ENCODE measurements at places on chromosomes 12 and 14. TPM values are rescaled to one million over a fixed set of nuclear protein-coding genes. Genes with fewer than 3 reads are reported as not detected.

- no peak for DNase-seq
Measured at GRCh38 chr12:132657004-132657727, 30.0 kb downstream of the POLE start.

GRCh38 chr14:95185033-95185766 is 27.9 kb upstream of the DICER1 start:
- DNase-seq: peak; percentile 83

GRCh38 chr12:121003650-121004049 is 12.6 kb downstream of the C12orf43 start:
- peak; percentile 13 for DNase-seq

DNA sequence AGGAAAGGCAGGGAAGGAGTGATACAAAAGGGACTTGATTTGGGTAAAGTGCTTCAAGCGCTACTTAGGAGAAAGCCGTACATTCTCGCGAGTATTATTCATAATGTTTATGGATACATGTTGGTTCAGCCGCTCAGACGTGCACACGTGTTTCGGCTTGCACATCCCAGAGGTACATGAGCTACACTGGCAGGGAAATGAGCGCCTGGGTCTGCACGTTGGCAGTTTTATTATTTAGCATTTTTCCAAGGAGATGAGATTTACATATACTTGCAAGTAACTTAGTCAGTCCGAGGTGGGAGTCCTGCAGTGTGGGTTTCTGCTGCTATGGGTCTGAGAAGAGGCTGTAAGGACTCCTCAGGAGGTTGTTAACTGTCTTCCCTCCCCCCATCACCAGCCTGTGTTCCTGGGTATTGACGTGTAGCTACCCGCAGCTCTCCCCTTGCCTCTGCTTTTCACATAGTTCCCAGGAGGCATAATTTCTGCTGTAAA is 1.5 kb downstream of the PRKCH start:
- no peak for DNase-seq

The FGF23 gene
- total RNA-seq: not detected

The ZFP36L1 gene
- 39.3 TPM for total RNA-seq

DNA sequence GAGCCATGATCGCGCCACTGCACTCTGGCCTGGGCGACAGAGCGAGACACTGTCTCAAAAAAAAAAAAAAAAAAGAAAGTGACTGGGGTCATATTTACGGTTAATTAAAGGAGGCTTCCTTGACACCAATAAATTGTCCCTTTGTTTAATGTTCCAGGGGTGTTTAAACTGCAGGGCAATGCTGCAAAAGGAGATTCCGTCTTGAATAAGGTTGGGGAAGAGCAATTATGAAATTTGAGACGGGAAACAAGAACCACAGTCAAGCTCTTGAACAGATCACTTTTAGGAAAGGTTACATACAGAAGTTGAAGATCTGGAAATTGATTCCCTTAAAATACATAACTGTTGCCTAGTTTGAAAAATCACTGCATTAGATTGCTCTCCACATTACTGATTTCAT is 292.9 kb downstream of the DAD1 start:
- no peak for DNase-seq

The TAS2R31 gene
- 5.1 TPM for total RNA-seq

The RPGRIP1 gene
- under 0.01 TPM for total RNA-seq

The PTGDR gene
- 0.27 TPM for total RNA-seq

The SMIM10L1 gene
- total RNA-seq: 9.2 TPM

DNA sequence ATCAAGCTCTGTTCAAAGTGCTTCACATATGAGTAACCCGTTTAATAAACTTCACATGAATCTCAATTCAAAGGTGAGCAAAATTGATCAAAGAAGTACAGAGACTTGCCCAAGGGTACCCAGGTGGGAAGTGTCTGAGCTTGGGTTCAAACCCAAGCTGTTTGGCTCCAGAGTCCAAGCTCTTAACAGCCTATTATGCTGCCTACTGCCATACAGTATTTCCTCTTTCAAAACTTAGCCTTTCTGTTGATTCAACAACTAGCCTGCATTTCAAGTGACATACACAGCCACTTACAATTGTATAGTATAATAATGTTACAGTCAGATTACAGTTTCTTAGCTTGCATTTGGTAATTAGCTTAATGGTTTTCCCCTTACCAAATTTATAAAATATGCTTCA is 29.7 kb downstream of the FRMD6 start:
- no peak for DNase-seq

GRCh38 chr12:90562671-90563070 is 392.3 kb downstream of the CCER1 start:
- DNase-seq: no peak

- DNase-seq: peak; percentile 7
Measured at GRCh38 chr14:32203928-32204357, 874 bp upstream of the RNU6-8 start.
